NCI-H510A treated with DMSO at 0.1 percent for 48 hours (cell line): ENCODE measurements at places on chromosomes 7 and 10.

GRCh38 chr10:93452143-93452542, 30.0 kb downstream of the MYOF start:
- DNase-seq = peak; percentile 56

DNA sequence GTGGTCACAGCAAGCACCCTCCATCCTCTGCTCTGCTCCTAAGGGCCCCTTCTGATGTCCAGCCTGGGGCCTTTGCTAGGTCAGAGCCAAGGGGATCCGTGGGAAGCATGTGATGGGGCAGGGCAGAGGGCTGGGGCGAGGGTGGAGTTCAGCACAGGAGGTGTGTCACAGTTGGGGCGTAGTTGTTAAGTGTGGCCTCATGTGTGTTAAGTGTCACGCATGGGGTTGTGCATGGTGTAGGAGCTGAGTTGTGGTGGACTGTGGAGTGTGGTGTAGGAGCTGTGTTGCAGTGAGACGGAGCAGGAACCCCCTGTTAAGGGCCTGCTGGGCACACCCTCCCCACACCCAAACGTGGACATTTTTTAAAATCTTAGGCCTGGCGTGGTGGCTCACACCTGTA, 248.0 kb downstream of the USP6NL start:
- DNase-seq = no peak

- DNase-seq = no peak
Measured at GRCh38 chr7:47778153-47778661, 170.1 kb downstream of the PKD1L1 start.

GRCh38 chr7:132410385-132410784, 165.9 kb downstream of the PLXNA4 start:
- DNase-seq = no peak

- no peak for DNase-seq
Measured at GRCh38 chr7:155414547-155415492, 43.1 kb upstream of the EN2 start.
